ENCODE measurements at places on chromosomes 12 and 14.

DNA sequence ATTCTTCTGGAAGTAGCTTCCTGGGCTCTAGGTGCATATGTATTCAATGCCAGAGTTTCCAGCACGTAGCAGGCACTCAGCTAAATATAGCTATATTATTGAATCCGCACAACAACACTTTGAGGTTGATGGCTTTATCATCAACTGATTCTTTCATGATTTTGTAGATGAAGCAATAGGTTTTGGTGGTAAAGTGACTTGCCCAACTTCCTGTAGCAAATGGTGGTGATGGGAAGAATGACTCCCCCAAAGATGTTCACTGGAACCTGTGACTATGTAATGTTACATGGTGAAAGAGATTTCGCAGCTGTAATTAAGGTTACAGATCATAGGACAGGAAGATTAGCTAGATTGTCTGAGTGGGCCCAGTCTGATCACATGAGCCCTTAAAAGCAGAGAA lies 3.2 kb downstream of the TDRD9 start:
- no peak for DNase-seq

- DNase-seq: no peak
These were observed 48.0 kb downstream of the SLC17A8 start for GRCh38 chr12:100404769-100405407.

DNA sequence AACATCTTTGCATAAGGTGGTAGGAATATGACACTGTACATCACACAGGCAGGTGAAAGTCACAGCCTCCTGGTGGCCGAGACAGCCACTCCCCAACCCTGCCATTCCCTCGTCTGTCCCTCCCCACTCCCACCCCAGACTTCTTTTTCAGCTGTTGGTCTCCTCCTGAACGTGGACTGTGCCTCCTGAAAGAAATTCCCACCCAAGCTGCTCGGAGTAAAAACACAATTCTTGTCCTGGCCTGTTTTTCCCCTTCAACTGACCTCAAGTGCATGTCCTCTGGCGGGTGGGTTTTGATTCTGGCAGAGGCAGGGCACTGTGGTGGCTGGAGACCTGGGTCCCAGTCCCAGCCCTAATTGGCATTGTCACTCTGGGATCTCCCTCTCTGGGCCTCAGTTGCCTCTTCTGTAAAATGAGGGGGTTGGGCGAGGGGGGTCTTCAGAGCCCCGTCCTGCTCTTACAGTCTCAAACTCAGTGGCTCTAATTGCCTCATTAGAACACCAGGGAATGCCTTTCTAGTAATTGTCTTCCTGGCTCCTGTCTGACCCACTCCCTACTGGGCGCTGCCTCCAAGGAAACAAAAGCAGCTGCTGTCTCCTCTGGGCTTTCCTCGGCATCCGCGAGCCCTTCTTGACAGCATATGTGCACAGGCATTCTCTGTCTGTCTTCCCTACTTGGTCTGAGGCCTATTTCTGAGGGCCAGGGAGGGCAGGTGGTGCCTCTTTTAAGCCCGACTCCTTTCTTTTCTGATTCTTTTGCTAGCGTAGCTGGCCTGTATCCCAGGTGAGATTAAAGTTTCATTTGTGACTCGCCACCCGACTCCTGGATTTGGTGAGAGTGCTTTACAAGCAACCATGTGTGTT lies 186.6 kb upstream of the RMST start:
- DNase-seq: no peak

DNA sequence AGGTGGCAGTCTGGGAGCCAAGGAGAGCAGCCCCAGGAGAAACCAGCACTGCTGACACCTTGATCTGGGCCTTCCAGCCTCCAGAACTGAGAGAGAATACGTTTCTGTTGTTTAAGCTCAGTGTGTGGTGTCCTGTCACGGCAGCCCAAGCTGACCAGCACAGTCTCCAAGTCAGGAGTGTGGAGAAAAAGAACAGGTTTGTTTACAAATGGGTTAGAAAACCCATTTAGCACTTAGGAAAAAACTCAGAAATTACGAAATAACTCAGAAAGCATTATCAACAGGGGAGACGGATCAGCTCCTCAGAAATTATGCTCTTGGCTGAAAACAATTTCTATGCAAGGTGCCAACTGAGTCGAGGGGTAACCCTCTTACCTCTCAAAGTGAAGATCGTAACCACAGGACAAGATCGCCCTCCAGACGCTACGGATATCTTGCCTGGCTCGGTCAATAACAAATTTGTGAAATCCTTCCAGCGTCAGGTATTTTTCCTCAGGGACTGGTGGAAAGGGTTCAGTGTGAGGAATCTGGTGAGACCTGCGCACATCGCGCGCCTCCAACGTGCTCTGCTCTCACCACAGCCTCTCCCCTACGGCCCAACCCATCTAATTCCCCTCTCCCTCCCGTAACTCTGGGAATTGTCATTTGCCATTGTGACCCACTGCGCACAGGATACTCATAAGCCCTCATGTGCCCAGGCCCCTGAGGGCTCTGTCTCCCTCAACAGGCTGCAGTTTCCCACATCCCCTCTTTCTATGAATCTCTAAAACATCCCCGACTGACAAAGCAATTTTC lies 50.2 kb downstream of the TRAFD1 start:
- DNase-seq: no peak

DNA sequence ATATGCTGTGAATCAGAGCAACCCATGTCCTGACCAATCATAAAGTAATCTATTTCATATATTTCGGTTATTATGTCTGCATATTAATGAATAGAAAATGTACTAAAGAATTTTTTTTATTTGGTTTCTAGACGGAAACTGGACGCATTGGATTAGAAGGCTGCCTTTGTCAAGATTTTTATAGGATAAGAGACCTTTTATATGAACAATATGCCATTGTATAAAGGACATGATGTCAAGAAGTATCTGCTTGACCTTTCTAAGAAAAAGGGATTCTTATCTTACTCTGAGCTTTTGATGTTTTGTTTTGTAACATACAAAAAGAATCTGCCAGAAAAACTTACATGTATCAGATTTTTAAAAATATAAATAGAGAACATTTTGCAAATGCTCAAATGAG lies 39.8 kb downstream of the CPSF2 start:
- no peak for DNase-seq

DNA sequence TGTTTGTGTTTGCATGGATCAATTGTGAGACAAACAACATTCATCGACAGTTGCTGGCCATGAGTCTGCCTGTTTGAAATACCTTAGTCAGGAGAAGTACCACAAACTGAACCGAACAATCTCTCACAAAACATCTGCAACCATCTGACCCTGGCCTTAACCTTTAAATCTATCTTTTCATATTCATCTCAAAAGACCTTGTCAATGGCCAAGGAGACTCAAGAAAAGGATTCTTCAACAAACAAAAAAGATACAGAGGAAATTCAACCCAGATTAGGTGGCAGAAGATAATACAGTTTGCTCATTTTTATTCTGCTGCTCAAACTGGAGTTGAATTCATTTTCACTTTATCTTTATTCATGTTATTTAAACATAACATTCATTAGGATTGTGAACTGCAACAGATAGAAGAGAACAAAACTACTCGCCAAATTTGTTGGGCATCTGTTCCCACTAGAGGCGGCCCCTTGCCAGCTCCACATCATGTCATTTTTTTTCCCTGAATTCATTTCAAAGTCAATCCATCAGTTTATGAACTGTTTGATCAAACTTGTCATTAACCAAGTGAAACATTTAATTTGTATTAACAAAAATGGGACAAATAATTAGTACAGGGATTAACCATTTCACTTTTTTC lies 152.3 kb upstream of the OTX2 start:
- DNase-seq: no peak

DNA sequence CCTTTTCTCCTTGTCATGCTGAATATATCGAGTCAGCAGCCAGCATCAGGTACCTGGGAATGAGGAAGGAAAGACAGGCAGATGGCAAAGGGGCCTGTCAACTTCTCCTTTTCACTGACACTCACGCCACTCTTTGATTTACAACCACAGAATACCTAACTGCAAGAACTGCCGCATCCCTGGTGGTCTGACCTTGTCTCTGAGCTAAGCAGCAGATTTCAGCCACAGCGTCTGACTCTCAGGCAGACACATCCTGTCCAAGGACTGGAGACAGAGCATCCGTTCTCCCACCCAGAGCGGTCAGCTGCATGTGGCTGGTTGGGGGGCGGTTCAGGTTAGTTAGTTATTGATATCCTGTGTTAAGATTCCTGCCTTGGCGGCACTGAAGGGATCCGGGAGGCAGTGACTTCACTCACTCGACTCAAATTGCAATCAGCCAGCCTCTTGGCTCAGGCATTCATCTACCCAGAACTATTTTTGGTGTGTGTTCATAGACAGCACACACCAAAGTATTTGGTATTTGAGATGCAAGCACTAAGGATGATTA lies 11.2 kb upstream of the MAP1LC3B2 start:
- no peak for DNase-seq

- DNase-seq: no peak
These were observed 86.8 kb downstream of the NUAK1 start for GRCh38 chr12:106051853-106052531.

- DNase-seq: no peak
These were observed 77.7 kb downstream of the PPP2R5C start for GRCh38 chr14:101839236-101839635.

GRCh38 chr12:5379749-5380496 lies 52.0 kb upstream of the NTF3 start:
- no peak for DNase-seq

DNA sequence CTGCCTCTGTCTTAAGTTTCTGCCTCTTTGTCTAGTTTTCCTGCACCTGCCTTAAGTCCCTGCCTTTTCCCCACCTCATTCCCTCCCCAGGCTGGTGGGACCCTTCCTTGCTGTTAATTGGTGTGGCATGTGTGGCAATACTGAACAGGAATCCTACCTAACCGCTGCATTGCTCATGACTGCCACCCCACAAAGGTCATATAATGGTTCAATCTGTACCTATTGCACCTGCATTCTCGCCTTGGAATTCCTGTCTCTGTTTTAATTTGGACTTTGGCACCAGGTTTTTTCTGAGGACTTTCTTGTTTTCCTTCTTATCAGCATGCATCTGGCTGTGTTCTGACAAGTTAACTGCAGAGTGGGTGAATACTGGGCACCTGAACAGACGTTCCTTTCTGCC lies 966.2 kb upstream of the TMEM132C start:
- no peak for DNase-seq

DNA sequence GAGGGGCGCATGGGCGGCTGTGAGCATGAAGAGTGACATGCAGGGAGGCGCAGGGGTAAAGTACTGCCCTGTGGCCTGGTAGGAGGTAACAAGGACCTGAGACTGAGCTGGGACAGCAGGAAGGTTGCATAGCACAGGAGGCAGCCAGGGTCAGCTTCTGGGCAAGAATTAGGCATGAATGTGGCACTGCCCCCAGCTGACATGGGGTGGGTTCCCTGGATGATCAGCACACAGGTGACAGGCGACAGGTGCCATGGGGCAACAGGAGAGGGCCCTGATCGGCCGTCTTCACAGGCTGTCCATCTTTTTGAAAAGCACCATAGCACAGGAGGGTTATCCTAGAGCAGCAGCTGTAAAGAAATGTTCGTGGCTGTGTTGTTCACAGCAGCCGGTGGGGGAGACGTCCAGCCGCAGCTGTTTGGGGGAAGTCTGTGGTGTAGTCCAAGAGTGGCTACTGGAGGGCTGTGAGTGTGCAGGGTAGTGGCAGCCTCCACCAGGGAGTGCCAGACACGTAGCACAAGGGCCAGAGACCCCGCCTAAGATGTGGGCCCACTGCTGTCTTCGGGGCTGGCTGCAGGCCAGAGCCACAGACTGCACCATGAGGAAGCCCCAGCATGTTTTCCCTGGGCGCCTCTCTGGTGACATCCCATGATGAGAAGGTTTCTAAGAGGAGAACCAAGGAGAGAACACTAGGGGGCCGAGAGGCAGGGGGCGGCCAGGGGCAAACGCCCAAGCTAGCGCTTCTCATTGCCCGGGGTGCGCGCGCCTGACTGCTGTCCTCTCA lies 8.4 kb downstream of the CLBA1 start:
- no peak for DNase-seq

DNA sequence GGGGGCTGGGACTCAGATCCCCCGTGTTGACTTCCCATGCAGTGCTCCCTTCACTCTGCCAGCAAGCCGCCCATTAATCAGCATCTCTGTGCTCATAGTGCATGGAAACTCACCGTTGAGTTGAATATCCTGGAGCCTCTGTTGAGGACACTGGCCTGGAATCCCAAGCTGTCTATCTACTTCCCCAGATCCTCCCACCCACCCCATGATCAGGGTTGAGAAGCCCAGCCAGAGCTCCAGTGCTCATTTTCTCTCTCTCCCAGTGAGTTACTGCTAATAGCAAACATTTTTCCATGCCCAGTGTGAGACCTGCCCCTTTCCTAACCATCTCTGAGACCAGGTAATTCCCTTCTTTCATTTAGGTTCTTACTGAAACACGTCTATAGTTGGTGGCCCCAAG lies 88.2 kb downstream of the SLC24A4 start:
- no peak for DNase-seq

DNA sequence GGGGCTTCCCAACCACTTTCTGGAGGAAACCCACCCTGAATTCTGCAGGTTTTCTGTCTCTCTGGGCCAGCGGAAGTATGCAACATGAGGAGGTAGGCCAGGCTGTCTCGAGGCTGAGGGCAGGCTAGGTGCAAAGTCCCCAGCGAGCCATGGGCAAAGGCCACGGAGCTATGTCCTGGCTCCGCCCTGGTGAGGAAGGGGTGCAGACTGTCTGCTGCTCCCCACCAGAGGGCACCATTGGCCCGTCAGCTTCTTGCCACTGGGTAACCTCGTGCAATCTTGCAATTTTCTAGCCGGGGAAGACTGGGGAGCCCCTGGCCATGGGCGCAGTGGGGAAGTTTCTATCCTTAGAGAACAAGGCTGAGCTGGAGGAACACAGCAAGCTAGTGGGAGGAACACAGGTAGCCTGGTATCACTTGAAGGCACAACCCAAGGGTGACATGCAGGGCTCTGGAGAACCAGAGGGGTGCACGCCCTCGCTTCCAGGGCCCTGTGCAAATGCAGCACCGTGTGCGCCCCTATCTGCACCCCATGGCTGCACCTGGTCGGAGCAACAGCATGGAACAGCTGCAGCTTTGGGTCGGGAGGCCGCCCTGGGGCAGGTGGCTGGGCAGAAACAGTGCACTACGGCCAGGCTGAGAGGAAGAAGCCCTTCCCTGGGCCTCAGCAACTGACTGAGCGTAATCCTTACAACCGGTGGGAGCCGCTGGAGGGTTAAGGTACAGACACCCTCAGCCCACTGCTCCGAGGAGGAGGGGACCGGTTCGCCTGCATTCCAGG lies 27.6 kb upstream of the RPLP0 start:
- peak; percentile 88 for DNase-seq

DNA sequence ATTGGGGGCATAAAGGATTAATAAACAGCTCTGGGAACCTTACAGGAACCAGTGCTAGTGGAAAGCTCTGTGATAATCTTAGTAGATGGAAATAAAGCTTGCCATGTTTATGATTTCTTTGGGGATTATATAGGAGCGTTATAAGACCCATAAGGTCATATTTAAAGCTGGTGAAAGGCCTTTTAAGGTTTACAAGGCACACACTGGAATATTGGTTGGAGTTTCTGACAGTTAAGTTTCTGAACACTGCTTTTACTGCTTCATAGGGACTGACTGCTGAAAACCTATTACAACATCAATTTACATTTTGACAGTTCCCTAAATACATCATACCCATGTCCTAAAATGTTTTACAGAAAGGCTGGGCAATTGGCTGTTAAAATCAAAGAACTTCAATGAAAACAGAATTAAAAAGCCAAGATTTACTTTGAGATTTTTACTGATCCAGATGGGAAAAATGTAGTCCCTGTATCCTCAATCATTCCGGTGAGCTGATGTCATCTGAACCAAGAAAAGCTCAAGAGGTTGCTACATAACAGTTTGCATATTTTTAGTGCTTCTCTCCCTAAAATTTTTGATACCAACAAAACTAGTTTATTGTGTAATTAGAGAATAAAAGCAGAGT lies 153.7 kb upstream of the IGF1 start:
- DNase-seq: no peak

All from posterior cingulate gyrus (tissue), 11 donors.